ENCODE measurements at places on chromosomes 11 and 22. TPM values are rescaled to one million over a fixed set of nuclear protein-coding genes. Genes with fewer than 3 reads are reported as not detected.
A peak's percentile ranks its signal among the peaks of the same experiment; 100 is the strongest.

SLC22A25 gene
- polyA plus RNA-seq = not detected

UBQLNL gene
- not detected for polyA plus RNA-seq

MEI1 gene
- 288 TPM for polyA plus RNA-seq

MMP13 gene
- polyA plus RNA-seq = not detected

KCNQ1 gene
- polyA plus RNA-seq = 7.9 TPM

TMEM191B gene
- polyA plus RNA-seq = 0.72 TPM

DNA sequence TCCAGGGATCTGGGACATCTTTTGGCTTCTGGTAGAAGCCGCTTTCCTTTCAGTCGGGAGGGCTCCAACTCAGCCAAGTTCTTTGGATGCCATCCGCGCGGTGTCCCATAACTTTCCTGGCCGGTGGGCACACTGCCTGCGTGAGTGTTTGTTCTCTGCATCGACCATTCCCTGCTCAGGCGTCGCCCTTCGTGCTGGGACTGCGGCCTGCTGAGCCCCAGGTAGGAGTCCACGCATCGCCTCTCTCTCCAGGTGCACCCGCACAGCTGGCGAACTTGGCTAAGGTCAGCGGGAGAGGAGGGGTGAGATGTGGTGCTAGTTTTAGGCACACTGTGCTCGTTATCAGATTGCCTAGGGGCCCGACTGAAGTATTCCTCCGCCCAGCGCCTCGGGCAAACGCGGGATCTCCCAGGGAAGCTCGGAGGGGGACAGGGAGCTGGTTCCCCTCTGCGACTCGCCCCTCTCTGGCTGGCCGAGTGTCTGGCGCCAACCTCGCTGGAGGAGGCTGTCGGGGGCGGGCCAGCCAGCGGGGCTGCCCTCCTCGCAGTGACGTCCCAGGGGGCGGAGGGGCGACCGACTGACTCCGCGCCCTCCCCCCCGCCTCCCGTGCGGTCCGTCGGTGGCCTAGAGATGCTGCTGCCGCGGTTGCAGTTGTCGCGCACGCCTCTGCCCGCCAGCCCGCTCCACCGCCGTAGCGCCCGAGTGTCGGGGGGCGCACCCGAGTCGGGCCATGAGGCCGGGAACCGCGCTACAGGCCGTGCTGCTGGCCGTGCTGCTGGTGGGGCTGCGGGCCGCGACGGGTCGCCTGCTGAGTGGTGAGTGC is at the start of gene LAYN:
TSS of gene LAYN (plus strand) at position 607 of the 823 bp plus-strand sequence. CDS start at position 731, 124 bp downstream.
- peak within 1 kb of the TSS; percentile 73 for H3K27ac ChIP-seq
- peak within 1 kb of the TSS; percentile 70 for H3K4me3 ChIP-seq
- no peaks in the 10 kb centered on the region for H3K36me3 ChIP-seq
- peaks cover 2% of the 10 kb centered on the region for H3K27me3 ChIP-seq
- peak; percentile 61 for DNase-seq

GRCh38 chr11:114060392-114061047 is 1.0 kb downstream of the ZBTB16 start:
- no peaks in the 10 kb centered on the region for H3K36me3 ChIP-seq
- H3K4me1 ChIP-seq = peaks cover 26% of the 10 kb centered on the region
- peak; percentile 38 for DNase-seq
- peaks cover 16% of the 10 kb centered on the region for H3K27me3 ChIP-seq
- H3K27ac ChIP-seq = no peak overlapping the region

GRCh38 chr11:44854741-44855492 is 95.8 kb downstream of the TP53I11 start:
- H3K4me3 ChIP-seq = no peak overlapping the region
- H3K4me1 ChIP-seq = no peaks in the 10 kb centered on the region
- no peak overlapping the region for H3K27ac ChIP-seq
- no peaks in the 10 kb centered on the region for H3K36me3 ChIP-seq
- H3K27me3 ChIP-seq = no peaks in the 10 kb centered on the region

DNA sequence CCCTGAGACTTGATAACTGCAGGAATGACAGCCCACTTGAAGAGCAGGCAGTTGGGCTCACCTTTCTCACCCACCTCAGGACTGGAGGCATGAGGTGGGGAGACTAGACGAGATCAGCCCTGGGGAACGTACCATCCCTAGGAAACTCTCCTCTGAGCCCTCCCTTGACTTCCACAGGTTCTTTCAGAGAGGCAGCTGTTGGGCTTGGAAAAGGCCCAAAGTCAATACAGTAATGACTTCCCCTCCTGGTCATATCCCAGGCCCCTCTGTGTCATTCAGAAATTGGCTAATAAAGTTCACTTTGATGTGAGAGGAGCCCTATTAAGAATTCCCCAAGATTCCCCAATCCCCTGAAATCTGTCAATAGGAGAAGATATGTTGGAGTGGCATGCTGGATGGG is 5.8 kb upstream of the NECTIN1 start:
- DNase-seq = no peak
- H3K4me3 ChIP-seq = no peak overlapping the region
- H3K36me3 ChIP-seq = no peaks in the 10 kb centered on the region
- peaks cover 3% of the 10 kb centered on the region for H3K4me1 ChIP-seq
- peaks cover 16% of the 10 kb centered on the region for H3K27me3 ChIP-seq

GRCh38 chr11:61476371-61476770 is 32.2 kb upstream of the LRRC10B start:
- H3K27me3 ChIP-seq = no peaks in the 10 kb centered on the region
- DNase-seq = no peak
- peaks cover 12% of the 10 kb centered on the region for H3K36me3 ChIP-seq
- H3K4me1 ChIP-seq = peaks cover 6% of the 10 kb centered on the region
- no peak overlapping the region for H3K27ac ChIP-seq

DNA sequence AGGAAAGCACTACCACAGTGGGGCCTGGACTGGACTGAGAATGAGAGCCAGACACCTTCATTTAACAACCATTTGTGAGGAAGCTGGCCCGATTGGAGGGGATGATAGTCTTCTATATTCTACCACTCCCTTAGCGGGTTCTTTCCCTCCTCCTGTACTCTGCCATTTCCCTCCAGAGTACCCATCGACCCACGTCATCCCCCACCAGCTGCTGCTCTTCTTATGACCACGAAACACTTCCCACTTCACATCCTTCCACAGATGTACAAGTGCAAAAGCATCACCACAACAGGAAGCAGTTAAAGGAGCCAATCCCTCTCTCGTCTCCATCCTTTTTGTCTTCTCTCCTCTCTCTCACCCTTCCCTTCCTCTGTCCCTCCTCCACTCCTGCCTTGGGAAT is 18.0 kb upstream of the UBASH3B start:
- no peaks in the 10 kb centered on the region for H3K27me3 ChIP-seq
- no peak overlapping the region for H3K4me3 ChIP-seq
- H3K4me1 ChIP-seq = no peaks in the 10 kb centered on the region
- no peaks in the 10 kb centered on the region for H3K36me3 ChIP-seq
- no peak for DNase-seq

DNA sequence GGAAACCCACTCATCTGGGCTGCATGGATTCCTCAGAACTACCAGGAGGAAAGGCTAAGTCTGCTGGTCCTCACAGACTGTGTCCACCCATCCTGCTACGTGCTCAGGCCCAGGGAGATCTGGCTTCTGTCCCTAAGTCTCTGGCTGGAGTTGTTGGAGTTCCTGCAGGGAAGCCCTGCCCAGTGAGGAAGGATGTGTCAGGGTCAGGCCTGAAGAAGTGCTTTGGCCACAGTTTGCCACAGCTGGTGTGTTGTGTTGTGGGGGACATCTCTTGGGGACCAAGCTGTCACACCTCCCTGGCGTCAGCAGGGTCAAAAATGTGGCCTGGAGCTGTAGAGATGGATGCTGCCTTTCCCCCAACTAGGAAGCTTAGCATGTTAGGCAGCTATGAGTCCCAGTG is 684.7 kb downstream of the METTL15 start:
- no peaks in the 10 kb centered on the region for H3K4me1 ChIP-seq
- H3K4me3 ChIP-seq = no peak overlapping the region
- no peaks in the 10 kb centered on the region for H3K36me3 ChIP-seq
- no peak for DNase-seq
- H3K27me3 ChIP-seq = no peaks in the 10 kb centered on the region
- no peak overlapping the region for H3K27ac ChIP-seq

GRCh38 chr11:66064571-66064970 is 5.5 kb upstream of the PACS1 start:
- H3K27me3 ChIP-seq = no peaks in the 10 kb centered on the region
- H3K27ac ChIP-seq = no peak overlapping the region
- no peak for DNase-seq

DNA sequence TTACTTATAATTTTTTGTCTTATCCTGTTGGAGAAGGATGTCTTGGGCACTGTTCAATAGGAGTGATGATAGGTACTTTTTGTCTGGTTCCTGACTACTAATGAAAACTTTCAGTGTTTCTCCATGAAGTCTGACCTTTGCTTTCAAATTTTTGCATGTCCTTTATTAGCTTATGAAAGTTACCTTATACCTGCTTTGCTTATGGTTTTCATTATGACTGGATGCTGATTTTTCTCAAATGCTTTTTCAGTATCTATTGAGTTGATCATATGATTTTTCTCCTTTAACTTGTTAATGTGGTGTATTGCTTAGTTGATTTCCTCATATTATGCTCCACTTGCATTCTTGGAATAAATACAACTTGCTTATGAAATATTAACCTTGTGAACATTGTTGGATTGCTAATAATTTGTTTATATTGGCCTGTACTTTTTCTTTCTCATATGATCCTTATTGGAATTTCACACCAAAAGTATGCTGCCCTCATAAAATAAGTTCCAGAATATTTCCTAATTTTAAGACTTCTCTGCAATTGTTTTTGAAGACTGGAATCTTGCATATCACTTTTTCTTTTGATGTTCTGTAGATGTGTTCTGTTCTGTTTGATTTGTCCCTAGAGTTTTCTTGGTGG is 85.0 kb upstream of the SC5D start:
- no peak overlapping the region for H3K4me3 ChIP-seq
- peaks cover 13% of the 10 kb centered on the region for H3K27me3 ChIP-seq
- no peak for DNase-seq

- peaks cover 5% of the 10 kb centered on the region for H3K4me1 ChIP-seq
- no peak overlapping the region for H3K27ac ChIP-seq
- H3K36me3 ChIP-seq = peaks cover 4% of the 10 kb centered on the region
- H3K27me3 ChIP-seq = no peaks in the 10 kb centered on the region
- H3K4me3 ChIP-seq = peak overlapping the region; percentile 16
These were observed 59.8 kb downstream of the TMEM135 start for GRCh38 chr11:87097582-87097981.

DNA sequence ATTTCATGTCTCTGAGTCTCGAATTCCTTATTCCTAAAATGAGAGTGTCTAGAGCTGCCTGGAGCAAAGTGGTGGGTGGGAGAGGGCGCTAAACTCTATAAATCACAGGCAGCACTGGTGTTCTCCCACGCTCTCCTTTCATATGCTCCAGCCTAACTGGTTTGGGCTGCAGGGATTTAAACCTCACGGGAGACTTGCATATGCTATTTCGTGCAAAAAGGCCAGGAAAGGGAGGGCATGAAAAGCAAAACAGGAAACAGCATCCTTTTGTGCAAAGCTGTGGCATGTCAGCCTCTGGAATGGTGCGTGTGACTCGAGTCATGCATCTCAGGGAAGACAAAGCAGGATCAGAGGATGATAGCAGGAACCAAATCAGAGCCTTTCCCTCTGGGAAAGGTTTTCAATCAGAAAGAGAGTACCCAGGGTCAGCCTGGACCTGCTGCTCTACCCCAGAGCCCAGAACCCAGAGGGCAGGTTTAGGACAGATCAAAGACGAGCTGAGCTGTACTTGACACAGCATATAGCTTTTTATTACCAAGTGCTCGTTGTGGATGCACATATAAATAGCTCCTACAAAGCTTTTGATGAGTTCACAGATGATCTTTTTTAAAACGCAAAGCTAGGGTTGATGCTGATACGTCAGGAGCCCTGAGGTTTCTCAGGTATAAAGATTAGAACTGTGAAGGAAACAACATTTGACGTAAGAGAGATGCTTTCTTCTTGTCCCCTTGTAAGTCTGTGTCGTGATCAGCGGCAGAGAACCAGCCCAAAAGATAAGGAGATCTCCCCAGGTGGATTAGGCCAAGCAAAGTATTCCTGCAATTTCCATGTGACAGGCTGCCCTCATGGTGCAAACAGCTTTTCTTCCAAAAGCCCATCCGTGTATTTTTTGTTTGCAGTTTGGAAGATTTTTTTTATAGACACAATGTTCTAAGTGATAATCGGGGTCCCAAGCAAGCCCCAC is 46.2 kb upstream of the YWHAH start:
- H3K4me1 ChIP-seq = no peaks in the 10 kb centered on the region
- peaks cover 48% of the 10 kb centered on the region for H3K36me3 ChIP-seq
- H3K27me3 ChIP-seq = no peaks in the 10 kb centered on the region
- H3K4me3 ChIP-seq = no peak overlapping the region
- no peak overlapping the region for H3K27ac ChIP-seq

GRCh38 chr22:37638391-37639069 is 939 bp upstream of the SH3BP1 start:
- H3K4me1 ChIP-seq = peaks cover 91% of the 10 kb centered on the region
- DNase-seq = peak; percentile 79
- H3K27me3 ChIP-seq = no peaks in the 10 kb centered on the region
- peaks cover 16% of the 10 kb centered on the region for H3K36me3 ChIP-seq
- H3K27ac ChIP-seq = peak overlapping the region; percentile 88

DNA sequence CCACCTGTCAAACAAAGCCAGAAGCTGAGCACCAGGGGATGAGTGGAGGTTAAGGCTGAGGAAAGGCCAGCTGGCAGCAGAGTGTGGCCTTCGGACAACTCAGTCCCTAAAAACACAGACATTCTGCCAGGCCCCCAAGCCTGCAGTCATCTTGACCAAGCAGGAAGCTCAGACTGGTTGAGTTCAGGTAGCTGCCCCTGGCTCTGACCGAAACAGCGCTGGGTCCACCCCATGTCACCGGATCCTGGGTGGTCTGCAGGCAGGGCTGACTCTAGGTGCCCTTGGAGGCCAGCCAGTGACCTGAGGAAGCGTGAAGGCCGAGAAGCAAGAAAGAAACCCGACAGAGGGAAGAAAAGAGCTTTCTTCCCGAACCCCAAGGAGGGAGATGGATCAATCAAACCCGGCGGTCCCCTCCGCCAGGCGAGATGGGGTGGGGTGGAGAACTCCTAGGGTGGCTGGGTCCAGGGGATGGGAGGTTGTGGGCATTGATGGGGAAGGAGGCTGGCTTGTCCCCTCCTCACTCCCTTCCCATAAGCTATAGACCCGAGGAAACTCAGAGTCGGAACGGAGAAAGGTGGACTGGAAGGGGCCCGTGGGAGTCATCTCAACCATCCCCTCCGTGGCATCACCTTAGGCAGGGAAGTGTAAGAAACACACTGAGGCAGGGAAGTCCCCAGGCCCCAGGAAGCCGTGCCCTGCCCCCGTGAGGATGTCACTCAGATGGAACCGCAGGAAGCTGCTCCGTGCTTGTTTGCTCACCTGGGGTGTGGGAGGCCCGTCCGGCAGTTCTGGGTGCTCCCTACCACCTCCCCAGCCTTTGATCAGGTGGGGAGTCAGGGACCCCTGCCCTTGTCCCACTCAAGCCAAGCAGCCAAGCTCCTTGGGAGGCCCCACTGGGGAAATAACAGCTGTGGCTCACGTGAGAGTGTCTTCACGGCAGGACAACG is 11.7 kb downstream of the CXCR5 start:
- peak overlapping the region; percentile 91 for H3K27ac ChIP-seq
- H3K27me3 ChIP-seq = no peaks in the 10 kb centered on the region

Measured in CD4-positive, CD25-positive, alpha-beta regulatory T cell (primary cell).